Small intestine (tissue), 16 donors: ENCODE measurements at places on chromosomes 2 and 18.
A peak's percentile ranks its signal among the peaks of the same experiment; 100 is the strongest.

- no peak overlapping the region for H3K27ac ChIP-seq
- H3K27me3 ChIP-seq: no peaks in the 10 kb centered on the region
- H3K36me3 ChIP-seq: no peaks in the 10 kb centered on the region
- no peak overlapping the region for H3K4me3 ChIP-seq
- H3K4me1 ChIP-seq: no peaks in the 10 kb centered on the region
- no peak for DNase-seq
These were observed 215.1 kb upstream of the KLHL29 start for GRCh38 chr2:23169896-23170295.

DNA sequence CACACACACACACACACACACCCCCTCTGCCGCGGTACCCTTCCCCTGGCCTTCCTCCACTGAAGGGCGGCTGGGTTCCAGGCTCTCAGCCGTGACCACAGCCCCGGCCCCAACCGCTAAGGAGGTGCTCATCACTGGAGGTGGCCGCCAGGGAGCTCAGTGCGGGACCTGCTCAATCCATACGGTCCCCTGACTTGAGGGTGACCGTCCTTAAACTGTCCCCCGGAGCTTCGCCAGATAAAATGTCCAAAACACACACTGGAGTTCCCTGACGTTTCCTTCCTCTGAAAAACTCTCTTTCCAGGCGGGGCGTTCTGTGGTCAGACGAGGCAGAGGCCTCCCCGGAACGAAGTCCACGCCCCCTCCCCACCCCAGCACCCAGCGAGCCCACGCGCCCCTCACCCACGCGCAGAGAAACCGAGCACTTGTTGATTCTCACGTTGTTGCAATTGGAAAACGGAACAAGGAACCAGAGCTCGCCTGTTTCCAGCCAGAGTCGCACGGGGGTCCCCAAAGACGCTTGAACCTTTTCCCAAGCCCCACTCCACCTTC lies 1.4 kb downstream of the MBP start:
- no peaks in the 10 kb centered on the region for H3K27me3 ChIP-seq
- H3K36me3 ChIP-seq: no peaks in the 10 kb centered on the region
- DNase-seq: peak; percentile 40
- peak overlapping the region; percentile 93 for H3K27ac ChIP-seq
- peaks cover 15% of the 10 kb centered on the region for H3K4me1 ChIP-seq

DNA sequence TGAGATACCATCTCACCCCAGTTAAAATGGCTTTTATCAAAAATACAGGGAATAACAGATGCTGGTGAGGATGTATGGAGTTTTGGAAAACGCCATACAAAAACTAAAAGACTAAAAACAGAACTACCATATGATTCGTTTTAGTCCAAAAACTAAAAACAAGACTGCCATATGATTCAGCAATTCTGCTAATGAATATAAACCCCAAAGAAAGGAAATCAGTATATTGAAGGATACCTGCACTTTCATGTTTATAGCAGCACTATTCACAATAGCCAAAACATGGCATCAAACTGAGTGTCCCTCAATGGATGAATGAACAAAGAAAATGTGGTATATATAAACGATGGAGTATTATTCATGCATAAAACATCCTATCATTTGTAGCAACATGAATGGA lies 224.4 kb upstream of the MC4R start:
- H3K4me1 ChIP-seq: no peaks in the 10 kb centered on the region
- H3K36me3 ChIP-seq: no peaks in the 10 kb centered on the region
- H3K27ac ChIP-seq: no peak overlapping the region
- no peak for DNase-seq
- H3K4me3 ChIP-seq: no peak overlapping the region
- no peaks in the 10 kb centered on the region for H3K27me3 ChIP-seq

DNA sequence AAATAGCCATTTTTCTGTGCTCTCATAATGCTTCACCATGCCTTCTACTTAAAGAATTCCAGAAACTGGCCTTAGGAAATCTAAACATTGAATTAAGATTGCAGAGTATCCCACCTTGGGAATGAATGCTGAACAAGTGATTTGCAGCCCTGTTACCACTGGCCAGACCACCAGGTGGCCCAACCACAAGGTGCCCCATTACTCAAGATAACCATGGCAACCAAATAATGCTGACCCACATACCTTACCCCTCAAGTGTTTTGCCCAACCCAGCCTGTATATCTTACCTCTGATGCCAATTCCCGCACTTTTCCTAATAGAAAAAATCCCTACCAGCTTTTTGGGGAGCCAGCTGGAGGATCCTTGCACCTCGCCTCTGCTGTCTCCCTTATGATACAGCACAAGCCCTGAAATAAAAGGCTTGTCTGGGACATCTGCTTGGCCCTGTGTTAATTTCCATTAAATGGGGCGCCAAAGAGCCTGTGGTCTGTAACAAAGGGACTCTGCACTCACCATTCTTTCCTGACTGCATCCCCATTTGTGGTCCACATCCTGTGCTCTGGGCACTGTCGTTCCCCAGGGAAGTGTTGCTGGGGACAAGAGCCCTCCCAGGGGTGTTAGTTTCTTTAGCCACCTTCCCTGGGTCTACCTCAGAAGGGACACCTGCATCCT lies 17.3 kb upstream of the KCNF1 start:
- H3K36me3 ChIP-seq: no peaks in the 10 kb centered on the region
- no peak overlapping the region for H3K27ac ChIP-seq
- DNase-seq: no peak
- H3K27me3 ChIP-seq: no peaks in the 10 kb centered on the region

GRCh38 chr2:86171295-86171694 lies 24.0 kb downstream of the IMMT start:
- H3K27ac ChIP-seq: no peak overlapping the region
- no peak for DNase-seq
- peaks cover 17% of the 10 kb centered on the region for H3K36me3 ChIP-seq
- H3K4me3 ChIP-seq: no peak overlapping the region

DNA sequence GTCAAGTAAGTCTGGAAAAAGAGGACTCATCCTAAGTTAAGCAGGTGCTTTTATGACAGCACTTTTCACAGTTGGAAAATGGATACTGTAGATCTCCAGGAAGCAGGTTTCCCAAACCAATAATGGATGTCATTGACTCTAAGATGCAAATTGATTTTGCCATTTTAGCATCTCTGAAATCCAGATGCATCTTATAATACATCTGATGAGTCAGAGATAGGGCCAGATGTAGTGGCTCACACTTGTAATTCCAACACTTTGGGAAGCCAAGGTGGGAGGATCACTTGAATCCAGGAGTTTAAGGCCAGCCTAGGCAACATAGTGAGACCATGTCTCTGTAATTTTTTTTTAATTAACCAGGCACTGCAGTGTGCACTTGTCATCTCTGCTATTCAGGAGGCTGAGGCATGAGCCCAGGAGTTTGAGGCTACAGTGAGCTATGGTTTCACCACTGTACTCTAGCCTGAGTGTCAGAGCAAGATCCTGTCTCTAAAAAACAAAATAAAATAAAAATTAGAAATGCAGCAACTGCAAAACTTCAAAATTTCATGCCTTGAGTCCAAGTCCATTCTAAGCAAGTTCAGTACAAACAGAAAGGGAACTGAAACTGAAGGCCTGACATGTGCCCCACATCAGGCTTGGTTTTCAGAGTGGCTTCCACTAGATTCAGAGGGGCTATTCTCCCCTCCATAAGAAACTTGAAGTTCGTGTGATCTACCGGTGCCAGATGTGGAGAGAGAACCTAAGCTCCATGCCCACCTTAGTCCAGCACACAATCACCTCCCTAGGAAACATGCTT lies 267.8 kb upstream of the NCKAP5 start:
- H3K4me3 ChIP-seq: no peak overlapping the region
- no peaks in the 10 kb centered on the region for H3K4me1 ChIP-seq
- DNase-seq: no peak
- no peaks in the 10 kb centered on the region for H3K36me3 ChIP-seq
- no peak overlapping the region for H3K27ac ChIP-seq

GRCh38 chr18:25349926-25350487 lies 2.0 kb downstream of the ZNF521 start:
- peaks cover 41% of the 10 kb centered on the region for H3K27me3 ChIP-seq
- H3K27ac ChIP-seq: no peak overlapping the region
- H3K4me1 ChIP-seq: peaks cover 4% of the 10 kb centered on the region
- peak overlapping the region; percentile 40 for H3K4me3 ChIP-seq

DNA sequence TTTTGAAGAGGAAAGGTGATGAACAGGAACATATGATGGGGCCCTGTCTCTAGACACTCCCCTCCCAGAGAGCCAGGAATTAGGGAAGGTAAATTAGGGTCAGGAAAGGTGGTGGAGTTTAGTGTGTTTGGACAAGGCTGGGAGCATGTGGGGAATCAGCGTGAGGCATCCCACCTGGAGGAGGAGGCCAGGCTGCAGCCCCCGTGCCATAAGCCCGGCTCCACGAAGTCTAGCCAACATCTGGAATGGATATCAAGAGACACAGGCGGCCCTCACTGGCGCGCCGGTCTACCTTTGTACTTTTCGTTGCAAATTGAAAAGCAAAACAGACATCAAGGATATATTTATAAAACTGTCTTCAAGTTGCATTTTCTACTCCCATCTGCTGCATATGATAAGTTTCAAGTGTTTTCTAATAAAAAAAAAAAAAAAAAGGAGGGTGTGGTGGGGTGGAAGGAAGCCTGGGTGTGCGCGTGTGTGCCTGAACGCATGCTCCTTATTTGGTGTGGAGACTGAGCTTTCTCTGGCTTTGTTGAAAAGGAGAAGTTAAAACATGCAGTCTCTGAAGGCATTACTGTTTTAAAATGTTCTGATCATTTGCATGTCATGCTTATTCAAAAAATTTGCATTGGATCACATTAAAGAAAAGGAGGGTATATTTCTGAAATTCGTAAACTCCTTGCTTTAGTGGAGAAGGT lies 546.7 kb upstream of the ID2 start:
- peaks cover 14% of the 10 kb centered on the region for H3K4me1 ChIP-seq
- no peaks in the 10 kb centered on the region for H3K27me3 ChIP-seq
- H3K4me3 ChIP-seq: no peak overlapping the region
- H3K36me3 ChIP-seq: no peaks in the 10 kb centered on the region

DNA sequence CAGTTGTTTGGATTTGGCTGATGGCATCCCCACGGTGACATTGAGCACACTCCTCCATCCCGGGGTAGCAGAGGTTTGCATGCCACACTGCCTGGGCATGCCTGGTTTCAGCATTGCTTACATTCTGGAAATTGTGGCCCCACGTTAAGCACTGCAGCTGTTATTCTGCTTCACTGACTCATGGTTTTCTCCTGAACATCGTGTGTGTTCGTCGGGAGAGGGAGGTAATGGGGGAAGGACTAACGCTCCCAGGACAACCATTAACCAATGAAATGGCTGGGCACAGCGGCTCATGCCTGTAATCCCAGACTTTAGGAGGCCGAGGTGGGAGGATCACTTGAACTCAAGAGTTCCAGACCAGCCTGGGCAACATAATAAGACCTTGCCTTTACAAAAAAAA lies 28.2 kb upstream of the YWHAQ start:
- no peak for DNase-seq
- no peaks in the 10 kb centered on the region for H3K27me3 ChIP-seq
- H3K27ac ChIP-seq: no peak overlapping the region
- H3K4me1 ChIP-seq: no peaks in the 10 kb centered on the region
- no peaks in the 10 kb centered on the region for H3K36me3 ChIP-seq
- no peak overlapping the region for H3K4me3 ChIP-seq

DNA sequence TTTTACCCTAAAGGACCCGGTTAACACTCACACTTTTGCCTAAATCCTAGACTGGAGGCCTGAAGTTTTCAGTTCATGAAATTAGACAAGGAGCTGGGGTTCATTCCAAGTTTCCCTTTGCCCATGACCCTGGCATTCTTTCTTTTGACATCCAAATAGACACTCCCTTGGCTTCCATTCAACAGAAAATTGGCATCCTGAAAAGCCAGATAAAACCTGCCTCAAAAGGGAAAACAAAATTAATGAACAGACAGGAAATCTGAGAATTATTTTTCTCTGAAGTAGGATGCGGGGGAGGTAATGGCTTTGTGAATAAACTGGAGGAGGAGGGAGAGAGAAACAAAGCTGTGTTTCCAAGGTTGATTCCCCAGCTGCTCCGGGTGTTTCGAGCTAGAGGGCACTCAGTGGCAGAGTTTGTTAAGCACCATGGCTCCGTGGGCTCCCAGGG lies 41.0 kb downstream of the SPP2 start:
- no peaks in the 10 kb centered on the region for H3K36me3 ChIP-seq
- no peaks in the 10 kb centered on the region for H3K4me1 ChIP-seq
- no peak overlapping the region for H3K27ac ChIP-seq
- no peak for DNase-seq
- H3K4me3 ChIP-seq: no peak overlapping the region

DNA sequence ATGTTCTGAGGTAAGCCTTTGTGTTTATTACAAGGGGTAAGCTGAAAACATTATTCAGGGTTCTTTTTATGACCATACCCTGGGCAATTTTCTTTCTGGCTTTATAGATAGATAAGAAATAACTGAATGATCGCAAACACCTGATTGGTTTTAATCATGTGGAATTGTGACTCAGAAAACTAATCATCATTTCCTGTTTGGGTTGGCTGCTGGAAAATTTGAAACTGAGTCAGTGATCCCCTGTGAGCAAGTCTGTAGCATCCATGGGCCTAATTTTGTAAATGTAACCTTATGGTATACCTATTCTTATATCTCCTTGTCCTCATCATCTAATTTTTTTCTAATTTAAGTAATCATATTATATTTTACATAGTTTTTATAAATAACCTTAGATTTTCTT lies 34.3 kb downstream of the CCDC68 start:
- H3K27ac ChIP-seq: no peak overlapping the region
- no peaks in the 10 kb centered on the region for H3K27me3 ChIP-seq
- peaks cover 16% of the 10 kb centered on the region for H3K36me3 ChIP-seq
- no peak for DNase-seq
- peaks cover 3% of the 10 kb centered on the region for H3K4me1 ChIP-seq

DNA sequence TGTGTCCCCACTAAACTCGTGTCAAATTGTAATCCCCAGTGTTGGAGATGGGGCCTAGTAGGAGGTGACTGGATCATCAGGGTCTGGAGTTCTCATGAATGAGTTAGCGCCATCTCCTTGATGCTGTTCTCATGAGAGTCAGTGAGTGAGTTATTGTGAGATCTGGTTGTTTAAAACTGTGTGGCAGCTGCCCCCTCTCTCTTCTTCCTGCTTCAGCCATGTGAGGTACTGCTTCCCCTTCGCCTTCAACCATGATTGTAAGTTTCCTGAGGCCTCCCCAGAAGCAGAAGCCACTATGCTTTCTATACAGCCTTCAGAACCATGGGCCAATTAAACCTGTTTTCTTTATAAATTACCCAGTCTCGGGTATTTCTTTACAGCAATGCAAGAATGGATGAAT lies 50.4 kb downstream of the AP1S3 start:
- no peak for DNase-seq
- no peaks in the 10 kb centered on the region for H3K36me3 ChIP-seq
- H3K27ac ChIP-seq: no peak overlapping the region
- no peaks in the 10 kb centered on the region for H3K27me3 ChIP-seq
- no peaks in the 10 kb centered on the region for H3K4me1 ChIP-seq

- no peak for DNase-seq
- H3K36me3 ChIP-seq: no peaks in the 10 kb centered on the region
- no peaks in the 10 kb centered on the region for H3K27me3 ChIP-seq
- H3K4me1 ChIP-seq: no peaks in the 10 kb centered on the region
- no peak overlapping the region for H3K4me3 ChIP-seq
- H3K27ac ChIP-seq: no peak overlapping the region
These were observed 78.8 kb upstream of the TTC21B start for GRCh38 chr2:166032361-166032760.

- no peak overlapping the region for H3K4me3 ChIP-seq
- H3K27ac ChIP-seq: peak overlapping the region; percentile 72
- peaks cover 14% of the 10 kb centered on the region for H3K4me1 ChIP-seq
These were observed 161.0 kb downstream of the HDAC4 start for GRCh38 chr2:239239607-239240413.
